ENCODE measurements at places on chromosomes 2 and 18.
A peak's percentile ranks its signal among the peaks of the same experiment; 100 is the strongest.

GRCh38 chr18:22872900-22873537, 60.1 kb upstream of the RBBP8 start:
- peak; percentile 49 for DNase-seq

GRCh38 chr2:45339253-45339652, 271.8 kb downstream of the SRBD1 start:
- DNase-seq, result no peak

- no peak for DNase-seq
Observed at GRCh38 chr2:144130551-144130950, 389.4 kb downstream of the ZEB2 start.

- DNase-seq, result peak; percentile 21
Observed at GRCh38 chr2:73070643-73071359, 711 bp downstream of the SFXN5 start.

DNA sequence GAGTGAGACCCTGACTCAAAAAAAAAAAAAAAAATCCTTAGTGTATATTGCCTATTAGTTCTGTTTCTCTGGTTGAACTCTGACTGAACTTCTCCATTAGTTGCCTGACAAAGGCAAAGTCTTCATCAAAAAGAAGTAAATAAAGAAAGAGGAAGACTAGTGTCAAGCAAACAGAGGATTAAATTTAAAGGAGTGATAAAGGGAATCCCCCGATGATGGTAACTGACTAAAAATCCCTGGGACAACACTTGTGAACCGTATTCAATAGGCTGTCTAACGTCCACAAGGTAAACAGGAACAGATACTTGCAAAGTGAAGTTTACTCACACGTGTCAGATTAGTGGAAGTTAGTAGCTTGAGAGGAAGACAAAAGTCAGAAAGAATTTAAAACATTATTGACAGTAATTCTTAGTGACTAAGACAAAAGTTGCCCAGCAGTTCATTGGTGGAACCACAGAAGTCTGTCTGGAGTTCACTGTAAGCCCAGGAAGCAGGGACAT, 26.2 kb upstream of the SPOPL start:
- DNase-seq, result peak; percentile 39

DNA sequence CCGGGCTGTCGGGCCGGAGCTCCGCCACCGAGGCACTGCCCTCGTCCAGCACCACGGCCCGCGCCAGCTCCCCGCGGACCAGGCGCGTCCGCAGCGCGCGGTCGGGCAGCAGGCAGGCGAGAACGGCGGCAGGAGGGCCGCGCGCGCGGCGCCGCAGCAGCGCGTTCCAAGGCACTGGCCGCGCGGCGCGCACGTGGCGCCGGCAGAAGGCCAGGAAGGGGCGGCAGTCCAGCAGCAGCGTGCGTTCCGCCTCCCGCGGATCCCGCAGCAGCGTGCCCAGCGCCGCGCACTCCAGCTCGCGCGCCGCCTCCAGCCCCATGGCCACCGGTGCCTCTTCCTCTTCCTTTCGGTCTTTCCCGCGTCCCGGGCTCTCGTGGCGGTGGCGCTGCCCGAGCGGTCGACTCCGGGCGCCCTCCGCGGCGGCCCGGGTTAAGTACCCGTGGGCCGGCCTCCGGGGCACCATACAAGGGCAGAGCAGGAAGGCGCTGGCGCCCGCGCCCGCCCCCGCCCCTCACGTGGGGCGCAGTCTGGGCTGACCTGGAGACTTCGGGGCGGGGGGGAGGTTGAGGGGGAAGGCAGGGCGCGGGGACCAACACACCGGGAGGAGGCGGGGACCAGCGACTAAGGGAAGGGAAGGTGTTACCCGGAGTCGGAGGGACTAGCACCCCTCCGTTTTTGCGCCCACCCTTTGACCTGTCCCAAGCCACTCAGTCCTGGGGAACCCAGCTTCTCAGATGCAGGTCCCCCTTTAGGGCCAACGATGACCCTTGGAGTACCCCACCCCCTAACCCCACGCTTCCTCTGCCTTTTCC, at the start of gene DUSP2:
DUSP2 (minus strand) TSS at position 405 of the 812 bp plus-strand sequence; CDS start at position 319, 86 bp downstream.
- peak; percentile 55 for DNase-seq

- DNase-seq, result no peak
Observed at GRCh38 chr2:99619151-99619550, 129.3 kb upstream of the REV1 start.

Data from kidney tubule cell (primary cell).